ENCODE measurements at places on chromosomes 2 and 18.

DNA sequence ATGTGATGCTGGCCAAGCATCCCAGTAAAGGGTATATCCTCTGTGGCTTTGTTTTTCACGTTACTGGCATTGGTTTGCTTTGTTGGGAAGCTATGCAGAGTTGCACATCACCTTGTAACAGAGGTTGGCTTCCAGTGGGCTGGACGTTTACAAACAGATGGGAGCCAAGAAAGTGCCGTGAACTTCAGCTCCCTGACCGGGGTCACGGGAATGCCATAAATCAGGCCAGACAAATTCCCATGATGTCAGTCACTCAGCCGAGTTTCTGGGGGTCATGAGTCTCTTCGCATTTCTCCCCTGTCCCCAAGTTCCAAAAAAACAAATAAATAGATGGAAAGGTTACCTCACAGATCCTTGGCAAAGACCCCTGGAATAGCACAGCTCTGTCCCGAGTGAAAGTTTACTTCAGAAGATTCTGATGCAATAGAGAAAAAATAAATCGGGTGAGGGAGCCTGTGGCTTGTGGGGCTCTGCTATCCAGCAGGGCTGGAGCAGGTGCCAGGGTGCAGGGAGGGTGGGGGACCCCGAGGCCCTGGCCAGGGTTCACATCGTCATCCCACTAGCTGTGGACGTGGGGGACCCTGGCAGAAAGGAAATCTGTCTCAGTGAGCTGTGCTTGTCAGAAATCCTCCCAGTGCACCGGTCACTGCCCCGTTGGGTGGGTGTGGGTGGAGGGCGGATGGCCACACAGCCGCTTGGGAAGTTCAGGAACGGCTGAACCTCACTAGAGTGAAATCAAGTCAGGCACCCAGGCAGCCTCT, 27.8 kb downstream of the TWIST2 start:
- DNase-seq = no peak

- no peak for DNase-seq
Observed at GRCh38 chr2:96336104-96336775, 674 bp downstream of the NCAPH start.

DNA sequence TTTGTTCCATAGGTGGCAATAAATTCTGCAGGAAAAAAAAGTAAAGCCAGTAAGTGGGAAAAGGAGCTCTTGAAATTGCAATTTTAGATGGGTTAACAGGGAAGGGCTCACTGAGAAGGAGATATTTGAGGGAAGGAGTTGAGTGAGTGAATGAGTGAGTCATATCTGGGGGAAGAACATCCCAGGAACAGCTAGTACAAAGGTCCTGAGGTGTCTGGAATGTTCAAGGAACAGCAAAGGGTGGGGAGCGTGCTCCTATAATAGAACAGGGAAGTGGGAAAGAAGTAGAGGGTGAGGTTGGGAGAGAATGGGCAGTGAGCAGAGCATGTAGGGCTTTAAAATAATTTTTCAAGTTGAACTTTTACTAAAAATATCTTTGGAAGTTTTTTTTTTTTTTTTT, 68.0 kb upstream of the PSME4 start:
- DNase-seq = no peak

DNA sequence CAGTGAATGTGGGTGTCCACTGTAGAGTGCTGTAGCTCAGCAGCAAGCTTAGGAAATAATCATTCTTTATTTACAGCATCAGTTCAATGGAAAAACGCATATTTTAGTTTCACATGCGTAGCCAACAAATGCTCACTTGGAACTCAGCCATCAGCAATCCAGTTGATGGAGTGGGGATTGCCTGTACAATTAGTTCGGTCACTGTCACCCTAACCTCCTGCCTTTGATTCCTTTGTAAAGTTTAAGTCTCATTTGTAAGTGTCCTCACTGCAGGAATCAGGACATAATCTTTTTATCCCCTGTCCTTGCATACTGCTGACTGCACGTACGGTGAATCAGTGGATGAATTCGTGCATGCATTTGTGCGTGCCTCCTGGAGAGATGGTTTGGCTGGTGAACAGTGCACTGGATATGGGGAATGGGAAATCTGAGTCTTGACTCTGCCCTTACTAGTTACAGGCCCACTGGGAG, 55.9 kb downstream of the RAB31 start:
- DNase-seq = no peak

GRCh38 chr2:113196839-113197238, 23.1 kb downstream of the PSD4 start:
- no peak for DNase-seq

DNA sequence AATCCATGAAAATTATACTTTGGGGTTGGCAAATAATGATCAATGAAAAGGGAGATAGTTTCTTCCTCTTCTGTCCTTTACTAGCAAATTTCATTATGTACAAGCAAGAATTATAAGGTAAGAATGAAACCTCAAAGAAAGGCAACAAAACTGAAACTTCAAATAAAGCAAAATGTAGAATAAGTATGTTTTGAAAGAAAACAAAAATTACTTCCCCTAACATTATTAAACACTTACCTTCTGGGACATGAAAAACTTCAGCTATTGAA, 29.4 kb downstream of the THADA start:
- no peak for DNase-seq

DNA sequence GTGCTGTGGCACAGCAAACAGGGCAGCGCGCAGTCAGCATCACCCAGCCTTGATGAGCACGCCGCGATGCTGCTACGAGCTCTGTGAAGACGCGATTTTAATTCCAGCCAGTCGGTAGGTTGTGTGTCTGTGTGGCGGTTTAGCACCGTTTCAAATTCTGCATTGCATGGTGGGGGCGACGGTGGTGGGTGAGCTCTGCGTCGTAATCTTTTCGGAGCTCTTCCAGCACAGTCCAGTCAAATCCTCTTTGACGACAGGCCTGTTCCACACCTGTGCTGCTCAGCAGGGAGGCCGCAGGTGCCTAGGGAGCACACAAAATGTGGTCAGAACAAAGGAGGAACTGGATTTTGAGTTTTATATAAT, 8.6 kb downstream of the ALLC start:
- no peak for DNase-seq

- no peak for DNase-seq
Observed at GRCh38 chr18:32937066-32937465, 164.2 kb upstream of the KLHL14 start.

- no peak for DNase-seq
Observed at GRCh38 chr2:222360146-222360545, 61.3 kb upstream of the PAX3 start.

DNA sequence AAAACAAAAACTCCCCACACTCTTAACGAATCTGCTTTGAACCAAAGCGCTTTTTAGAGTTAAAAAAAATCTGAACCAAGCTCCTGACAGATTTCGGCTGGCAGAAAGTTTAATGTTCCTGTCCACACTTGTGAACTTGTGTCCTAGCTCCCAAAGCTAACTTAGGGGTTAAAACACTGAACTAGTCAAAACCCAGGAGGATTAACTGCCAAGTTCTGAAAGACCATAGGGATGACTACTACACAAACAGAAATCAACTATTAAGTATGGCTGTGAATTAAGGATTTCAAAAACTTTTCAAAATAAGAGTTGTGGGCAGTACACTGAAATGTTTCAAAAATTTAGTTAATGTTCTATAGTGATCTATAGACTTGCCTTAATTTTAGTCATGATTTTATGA, 26.2 kb upstream of the CDKL4 start:
- no peak for DNase-seq

GRCh38 chr2:85681776-85682175, 12.4 kb upstream of the GNLY start:
- DNase-seq = no peak

- DNase-seq = no peak
Observed at GRCh38 chr18:10249801-10250200, 204.6 kb upstream of the APCDD1 start.

GRCh38 chr2:57204364-57204763, 842.2 kb upstream of the VRK2 start:
- no peak for DNase-seq

DNA sequence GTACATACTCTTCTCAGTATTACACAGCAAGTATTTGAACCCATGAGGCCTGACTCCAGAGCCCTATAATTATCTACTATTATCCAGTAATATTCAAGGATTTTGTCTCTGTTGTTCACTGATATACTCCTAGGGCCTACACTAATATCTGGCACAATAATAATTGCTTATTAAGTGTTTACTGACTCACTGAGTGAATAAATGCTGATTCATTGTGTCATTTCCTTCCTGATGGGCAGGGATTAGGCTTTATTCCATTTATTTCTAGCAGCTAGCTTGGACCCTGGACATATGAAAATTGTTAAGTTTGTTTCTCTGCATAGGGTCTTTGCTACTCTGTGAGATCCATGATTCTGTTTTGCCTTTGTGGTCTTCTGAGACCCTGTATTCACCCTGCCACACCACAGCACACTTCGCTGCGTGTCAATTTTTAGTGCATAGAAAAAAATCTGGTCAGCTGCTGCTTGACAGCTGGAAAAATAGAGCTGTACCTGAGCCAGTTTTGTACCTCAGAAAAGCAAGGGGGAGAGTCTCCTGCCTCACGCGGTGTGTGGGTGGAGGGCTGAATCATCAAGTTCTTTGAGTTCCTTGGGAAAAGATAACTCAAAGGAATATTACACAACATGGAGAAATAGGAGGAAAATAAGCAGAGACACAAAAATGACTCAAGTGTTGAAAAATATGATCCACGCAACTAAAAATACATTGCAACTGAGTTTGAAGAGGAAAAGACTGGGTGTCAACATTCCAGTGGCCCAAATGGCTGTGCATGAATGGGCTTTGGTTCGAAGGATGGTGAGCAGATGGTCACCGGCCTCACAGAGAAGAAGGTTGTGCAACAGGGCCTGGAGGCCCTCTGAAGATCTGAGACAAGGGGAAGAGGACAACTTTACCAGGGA, 18.9 kb upstream of the DPP4 start:
- DNase-seq = no peak

DNA sequence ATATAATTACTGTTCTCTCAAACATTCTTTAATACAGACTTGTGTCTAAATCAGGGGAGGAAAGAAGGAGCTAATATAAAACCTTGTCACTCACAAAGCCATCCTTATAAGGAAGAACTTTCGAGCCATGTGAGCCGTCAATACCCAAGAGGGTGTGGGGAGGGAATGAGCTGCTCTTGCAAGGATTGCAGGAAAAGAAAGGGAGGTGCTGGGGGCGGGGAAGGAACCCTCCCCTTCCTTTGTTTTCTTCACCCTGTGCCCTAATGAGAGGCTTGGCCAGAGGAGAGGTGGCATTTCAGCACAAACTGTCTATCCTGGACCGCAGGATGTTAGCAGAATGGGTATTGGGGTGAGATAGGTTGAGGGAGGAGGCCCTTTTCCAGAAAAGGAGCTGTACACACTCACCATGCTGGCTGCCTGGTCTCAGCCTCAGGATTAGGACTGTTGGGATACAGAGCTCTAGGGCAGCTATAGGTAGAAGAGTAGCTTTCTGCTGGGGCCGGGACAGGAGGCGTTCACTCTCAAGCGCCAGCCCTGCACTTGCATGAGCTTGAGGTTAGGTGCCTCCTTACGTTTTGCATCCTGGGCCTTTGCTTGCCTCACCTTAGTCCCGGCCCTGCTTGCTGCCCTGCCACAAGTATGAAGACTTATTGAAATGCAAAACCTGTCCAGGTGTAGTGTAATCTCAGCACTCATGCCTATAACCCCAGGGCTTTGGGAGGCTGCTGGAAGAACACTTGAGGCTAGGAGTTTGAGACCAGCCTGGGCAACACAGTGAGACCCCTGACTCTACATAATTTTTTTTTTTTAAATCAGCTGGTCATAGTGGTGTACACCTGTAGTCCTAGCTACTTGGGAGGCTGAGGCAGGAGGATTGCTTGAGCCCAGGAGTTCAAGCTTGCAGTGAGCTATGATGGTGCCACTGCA, 190.5 kb downstream of the LOXHD1 start:
- DNase-seq = no peak

DNA sequence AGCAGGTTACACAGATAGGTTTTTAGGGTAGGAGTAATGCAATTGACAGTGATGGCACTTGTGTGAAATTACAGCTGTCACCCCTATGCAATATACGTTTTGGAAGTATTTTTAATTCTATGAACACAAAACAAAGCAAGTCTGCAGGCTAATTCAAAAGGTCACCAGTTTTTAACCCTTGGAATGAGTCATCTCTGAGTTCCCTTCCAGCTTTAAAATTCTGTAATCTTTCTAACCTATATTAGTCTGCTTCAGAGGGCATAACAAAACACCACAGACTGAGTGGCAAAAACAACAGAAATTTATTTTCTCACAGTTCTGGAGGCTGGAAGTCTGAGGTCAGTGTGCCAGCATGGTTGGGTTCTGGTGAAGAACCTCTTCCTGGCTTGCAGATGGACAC, 596.9 kb upstream of the HNMT start:
- DNase-seq = no peak

GRCh38 chr2:168545439-168546082, 89.5 kb downstream of the CERS6 start:
- no peak for DNase-seq

GRCh38 chr2:191682126-191682525, 4.2 kb downstream of the NABP1 start:
- no peak for DNase-seq

GRCh38 chr18:55384551-55385275, 203.3 kb downstream of the TCF4 start:
- no peak for DNase-seq

DNA sequence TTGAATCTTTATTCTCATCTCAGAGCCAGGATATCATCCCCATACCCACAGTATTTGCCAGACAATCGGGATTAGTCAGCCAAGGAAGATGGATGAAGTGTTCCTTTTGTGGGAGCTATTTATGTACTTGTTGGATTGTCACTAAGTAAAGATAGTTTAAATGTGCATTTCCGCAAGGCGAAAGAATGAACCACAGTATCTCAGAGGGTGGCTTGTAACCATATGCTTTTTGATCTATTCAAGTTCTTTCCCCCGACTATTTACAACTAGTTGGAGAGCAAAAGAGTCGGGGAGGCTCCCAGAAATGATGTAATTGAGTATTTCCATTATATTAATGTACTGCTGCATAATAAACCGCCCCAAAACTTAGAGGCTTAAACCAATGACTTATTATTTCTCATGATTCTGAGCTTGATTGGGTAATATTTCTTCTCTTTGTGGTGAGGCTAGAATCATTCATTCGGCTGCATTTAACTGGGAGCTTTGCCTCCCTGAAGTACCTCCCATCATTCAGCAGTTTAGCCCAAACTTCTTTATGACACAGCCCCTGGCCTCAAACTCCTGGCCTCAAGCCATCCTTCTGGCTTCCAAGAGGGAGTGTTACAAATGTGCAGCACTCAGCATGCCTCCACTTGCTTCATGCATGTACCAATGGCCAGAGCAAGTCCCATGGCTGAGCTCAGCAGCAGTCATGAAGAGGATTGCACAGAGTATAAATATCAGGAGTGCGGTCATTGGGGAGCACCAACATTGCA, 423.7 kb downstream of the METTL4 start:
- DNase-seq = no peak

GRCh38 chr2:183029219-183029618, 9.0 kb downstream of the NCKAP1 start:
- DNase-seq = no peak

- DNase-seq = no peak
Observed at GRCh38 chr2:232328032-232328422, 50.5 kb upstream of the ALPP start.
